ENCODE measurements at places on chromosomes 6 and 20.

GRCh38 chr6:78947529-78947928 is 80.2 kb downstream of the IRAK1BP1 start:
- DNase-seq = no peak

GRCh38 chr6:109452181-109452580 is 3.4 kb downstream of the MICAL1 start:
- DNase-seq = no peak

DNA sequence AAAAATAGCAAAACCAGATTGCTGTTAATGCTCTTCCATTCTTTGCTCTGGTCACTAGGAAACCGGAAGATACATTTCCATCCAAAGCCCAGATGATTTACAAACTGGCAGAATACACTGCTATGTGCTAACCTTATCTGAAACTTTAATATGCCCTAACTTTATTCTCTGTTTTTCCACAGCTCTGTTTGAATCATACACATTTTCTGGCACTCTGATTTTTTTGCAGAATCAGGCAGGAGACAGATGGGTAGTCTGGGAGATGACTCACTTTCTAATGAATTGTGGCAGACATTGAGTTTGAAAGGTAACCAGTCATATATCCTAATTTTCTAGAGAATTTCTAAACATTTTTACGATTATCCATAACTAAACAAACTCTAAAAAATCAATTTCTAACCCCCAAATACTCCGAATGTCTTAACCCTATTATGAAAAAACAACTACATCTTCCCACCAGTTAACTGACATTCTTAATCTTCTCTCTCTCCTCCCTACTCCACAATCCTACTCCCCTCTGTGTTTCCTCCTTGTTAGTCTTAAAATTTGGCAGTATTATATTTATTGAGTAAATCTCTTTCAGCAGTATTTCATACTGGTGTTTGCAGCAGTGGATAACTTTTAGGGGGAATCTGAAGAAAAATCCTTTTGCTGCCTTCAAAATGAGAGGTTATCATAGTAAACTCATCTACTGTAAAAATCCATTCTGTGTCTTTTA is 63.5 kb downstream of the MAN1A1 start:
- DNase-seq = no peak

GRCh38 chr6:160030103-160030502 is 61.2 kb downstream of the IGF2R start:
- DNase-seq = no peak

- DNase-seq = no peak
Measured at GRCh38 chr6:106732376-106732940, 103.1 kb downstream of the QRSL1 start.

GRCh38 chr6:46221222-46221793 is 50.5 kb upstream of the ENPP5 start:
- DNase-seq = no peak

- DNase-seq = no peak
Measured at GRCh38 chr20:16000112-16000511, 573.1 kb downstream of the KIF16B start.

- peak; percentile 29 for DNase-seq
Measured at GRCh38 chr6:139531148-139532115, 157.0 kb upstream of the CITED2 start.

GRCh38 chr6:127120023-127120786 is 1.7 kb downstream of the RSPO3 start:
- DNase-seq = no peak

- no peak for DNase-seq
Measured at GRCh38 chr6:117498159-117498558, 15.7 kb downstream of the DCBLD1 start.

GRCh38 chr6:24477070-24477469 is 12.3 kb downstream of the GPLD1 start:
- no peak for DNase-seq

- DNase-seq = no peak
Measured at GRCh38 chr6:105646391-105646867, 243.5 kb upstream of the PREP start.

DNA sequence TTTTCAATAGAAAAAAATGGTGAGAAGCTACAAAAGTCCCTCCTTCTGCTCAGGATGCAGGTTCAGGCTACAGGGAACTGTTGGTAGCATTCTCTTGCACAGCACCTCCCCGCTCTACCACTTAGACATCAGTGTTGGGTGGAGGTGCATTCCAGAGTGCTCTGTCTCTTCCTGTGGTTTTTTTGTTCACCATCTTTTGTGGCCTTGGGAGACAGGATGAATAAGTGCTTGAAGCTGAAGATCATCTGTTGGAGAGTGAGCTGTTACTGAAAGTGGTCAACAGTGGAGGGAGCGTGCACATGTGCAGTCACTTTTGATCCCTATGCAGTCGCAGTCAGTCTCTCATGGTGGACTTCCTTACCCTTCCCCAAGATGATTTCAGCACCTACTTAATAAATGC is 16.6 kb upstream of the BTBD3 start:
- no peak for DNase-seq

DNA sequence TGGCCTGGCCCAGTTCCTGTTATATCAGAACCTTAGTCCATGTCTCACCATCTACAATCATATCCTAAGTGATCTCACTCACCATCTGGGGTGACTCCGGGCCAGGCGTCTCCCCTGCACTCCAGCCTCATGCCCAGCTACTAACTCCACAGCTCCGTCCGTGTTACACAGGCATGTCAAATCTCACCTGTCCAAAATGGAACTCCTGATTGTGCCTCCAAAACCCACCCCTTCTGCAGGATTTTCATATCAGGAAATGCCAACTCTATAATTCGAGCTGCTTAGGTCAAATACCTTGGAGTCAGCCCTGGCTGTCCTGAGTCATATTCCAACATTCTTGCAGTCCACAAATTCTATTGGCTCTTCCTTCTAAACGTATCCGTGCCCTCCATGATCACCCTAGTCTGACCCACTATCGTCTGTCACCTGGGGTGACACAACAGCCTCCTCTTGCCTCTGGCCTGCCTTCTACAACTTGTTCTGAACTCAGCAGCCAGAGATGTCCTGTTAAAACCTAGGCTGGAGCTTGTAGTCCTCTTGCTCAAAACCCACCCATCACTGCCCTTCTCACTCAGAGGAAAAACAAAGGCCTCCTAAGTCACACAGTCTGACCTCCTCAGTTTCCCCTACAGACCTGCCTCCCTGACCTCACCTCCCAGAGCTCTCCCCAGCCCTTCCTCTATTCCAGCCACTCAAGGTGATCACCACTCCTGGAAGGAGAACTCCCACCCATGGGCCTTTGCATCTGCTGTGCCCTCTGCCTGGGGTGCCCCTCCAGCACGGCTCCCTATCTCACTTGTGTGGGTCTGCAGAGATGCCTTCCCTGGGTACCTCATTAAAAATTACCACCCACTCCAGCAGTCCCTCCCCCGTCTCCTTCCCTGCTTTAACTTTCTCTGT is 85.3 kb upstream of the SIRPA start:
- DNase-seq = no peak

- no peak for DNase-seq
Measured at GRCh38 chr6:6721606-6722005, 133.1 kb downstream of the LY86 start.

GRCh38 chr6:107641071-107641470 is 151.2 kb downstream of the SOBP start:
- no peak for DNase-seq

GRCh38 chr6:46072866-46073265 is 56.9 kb upstream of the ENPP4 start:
- DNase-seq = no peak

DNA sequence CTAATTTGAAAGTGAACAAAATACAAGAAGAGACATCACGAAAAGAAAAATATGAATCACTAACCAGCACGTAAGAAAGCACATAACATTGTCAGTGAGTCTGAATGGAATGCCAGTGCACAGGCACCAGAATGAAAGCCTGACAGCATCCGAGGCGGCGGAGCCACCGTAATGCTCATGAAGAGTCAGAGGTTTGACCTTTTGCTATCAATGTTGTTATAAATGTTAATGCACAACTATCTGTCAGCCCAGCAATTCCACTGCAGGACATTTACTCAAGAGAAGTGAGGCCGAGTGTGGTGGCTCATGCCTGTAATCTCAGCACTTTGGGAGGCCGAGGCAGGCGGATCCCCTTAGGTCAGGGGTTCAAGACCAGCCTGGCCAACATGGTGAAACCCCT is 562.1 kb downstream of the PRKN start:
- DNase-seq = no peak

DNA sequence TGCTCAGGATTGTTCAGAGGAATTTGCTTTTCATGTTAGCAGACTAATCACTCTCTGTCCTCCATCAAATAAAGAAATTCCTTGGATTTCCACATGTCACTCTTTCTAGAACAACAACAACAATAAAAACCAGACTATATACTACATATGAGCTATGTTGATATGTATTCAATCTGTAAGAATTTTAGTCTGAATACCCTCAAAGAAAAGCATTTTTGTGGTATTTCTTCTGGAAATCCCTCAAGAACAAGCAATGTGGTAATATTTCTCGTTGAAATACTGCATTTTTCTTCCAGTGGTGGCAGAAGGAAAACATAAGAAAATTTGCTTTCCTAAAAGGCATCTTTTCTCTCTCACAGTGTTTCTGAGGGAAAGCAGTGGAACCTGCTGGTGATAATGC is 312.6 kb upstream of the RSPO3 start:
- DNase-seq = no peak

DNA sequence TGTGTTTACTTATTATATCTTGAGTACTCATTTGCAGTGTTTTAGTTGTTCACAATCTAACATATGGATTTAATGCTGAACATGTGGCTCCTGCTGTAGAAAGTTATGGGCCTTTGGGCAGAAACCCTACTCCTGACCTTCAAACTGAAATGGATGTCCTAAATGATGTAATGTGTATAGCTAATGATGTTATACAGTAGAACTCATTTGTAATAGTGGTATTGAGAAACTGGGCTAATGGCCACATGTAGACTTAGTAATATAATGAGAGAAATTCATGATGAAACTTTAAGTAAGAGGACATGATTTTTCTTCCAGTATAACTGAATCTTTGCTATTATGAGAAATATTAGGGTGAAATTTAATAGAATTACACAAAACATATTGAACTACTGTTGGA is 121.3 kb upstream of the PTPRK start:
- DNase-seq = no peak

DNA sequence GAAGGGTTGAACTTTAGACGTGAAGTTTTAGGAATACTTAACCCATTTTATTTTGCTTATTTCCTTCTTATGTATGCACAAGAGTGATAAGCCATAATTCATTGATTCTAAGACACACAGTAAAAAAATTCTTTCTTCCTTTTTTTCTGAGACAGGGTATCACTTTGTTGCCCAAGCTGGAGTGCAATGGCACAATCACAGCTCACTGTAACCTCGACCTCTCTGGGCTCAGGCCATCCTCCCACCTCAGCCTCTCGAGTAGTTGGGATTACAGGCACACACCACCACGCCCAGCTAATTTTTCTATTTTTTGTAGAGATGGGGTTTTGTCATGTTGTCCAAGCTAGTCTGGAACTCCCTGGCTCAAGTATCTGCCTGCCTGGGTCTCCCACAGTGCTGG is 116.6 kb upstream of the RNF24 start:
- DNase-seq = no peak

DNA sequence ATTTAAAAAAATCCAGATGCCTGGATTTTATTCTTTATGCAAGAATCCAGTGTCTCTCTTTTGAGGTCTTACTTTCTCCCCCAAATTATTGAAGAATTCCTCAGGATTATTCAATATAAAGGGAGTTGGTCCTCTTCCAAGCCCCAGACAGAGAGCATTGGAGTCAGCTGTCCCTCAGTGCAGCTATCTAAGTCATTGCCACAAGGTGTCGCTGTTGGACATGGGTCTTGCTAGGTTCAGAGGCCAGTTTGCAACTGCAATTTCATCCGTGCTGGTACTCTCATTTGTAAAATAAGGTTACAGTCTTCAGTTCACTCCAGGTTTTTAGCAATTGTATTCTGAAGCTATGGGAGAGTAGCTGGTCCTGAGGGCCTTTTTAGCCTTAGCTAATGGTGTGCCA is 27.8 kb downstream of the CCN2 start:
- no peak for DNase-seq

- DNase-seq = no peak
Measured at GRCh38 chr6:42162384-42162783, 10.8 kb upstream of the GUCA1A start.

DNA sequence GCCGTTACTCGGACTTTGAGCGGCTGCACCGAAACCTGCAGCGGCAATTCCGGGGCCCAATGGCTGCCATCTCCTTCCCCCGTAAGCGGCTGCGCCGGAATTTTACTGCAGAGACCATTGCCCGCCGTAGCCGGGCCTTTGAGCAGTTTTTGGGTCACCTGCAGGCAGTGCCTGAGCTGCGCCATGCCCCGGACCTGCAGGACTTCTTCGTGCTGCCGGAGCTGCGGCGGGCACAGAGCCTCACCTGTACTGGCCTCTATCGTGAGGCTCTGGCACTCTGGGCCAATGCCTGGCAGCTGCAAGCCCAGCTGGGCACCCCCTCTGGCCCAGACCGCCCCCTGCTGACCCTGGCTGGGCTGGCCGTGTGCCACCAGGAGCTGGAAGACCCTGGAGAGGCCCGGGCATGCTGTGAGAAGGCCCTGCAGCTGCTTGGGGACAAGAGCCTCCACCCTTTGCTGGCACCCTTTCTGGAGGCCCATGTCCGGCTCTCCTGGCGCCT is 7.2 kb downstream of the SNX21 start:
- DNase-seq = no peak

DNA sequence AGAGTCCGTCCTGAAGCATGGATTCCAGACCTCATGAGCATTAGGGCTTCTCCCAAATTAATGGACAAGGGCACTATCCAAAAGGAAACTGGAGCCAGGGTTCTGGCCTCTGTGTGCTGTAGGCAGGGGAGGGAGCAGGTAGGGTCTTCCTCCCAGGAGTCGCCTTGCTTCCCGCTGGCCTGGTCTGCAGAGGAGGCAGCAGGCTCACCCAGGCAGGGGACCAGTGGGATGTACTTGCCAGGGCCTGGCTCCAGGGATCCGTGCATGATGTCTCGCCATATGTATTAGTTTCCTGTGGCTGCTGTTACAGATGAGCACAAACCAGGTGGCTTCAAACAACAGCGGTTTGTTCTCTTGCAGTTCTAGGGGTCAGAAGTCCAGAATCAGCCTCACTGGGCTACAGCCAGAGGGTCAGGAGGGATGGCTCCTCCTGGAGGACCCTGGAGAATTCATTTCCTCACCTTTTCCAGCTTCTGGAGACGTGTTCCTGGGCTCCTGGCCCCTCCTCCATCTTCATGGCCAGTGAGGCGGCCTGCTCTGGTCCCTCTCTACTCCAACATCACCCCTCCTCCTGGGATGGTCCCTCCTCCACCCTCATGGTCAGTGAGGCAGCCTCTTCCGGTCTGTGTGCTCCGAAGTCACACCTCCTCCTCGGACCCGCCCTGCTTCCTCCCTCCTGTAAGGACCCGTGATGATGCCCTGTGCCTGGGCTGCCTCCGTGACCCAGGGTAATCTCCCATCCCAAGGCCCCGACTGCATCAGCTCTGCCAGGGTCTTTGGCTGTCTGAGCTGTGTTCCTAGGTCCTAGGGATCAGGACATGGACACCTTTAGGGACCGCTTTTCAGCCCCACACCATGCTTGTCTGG is 329.1 kb downstream of the CDH4 start:
- no peak for DNase-seq

DNA sequence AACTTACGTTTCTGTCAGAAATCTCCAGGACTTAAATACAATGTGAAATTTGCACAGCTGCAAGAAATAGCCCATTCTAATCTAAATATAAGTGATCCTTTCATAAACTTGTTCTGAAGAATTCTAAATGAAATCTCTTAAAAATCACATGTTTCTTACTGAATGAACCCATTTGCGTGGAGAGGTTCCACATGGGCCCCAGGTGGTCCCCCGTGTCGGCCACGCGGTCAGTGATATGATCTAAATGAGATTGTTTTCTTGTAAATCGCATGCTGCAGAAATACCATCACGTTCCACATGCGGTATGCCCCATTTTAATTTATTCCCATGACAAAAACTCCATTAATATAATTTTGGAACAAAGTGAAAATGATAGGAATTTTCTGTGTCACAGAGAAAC is 818.9 kb upstream of the SLC35B3 start:
- no peak for DNase-seq
